ENCODE measurements at places on chromosomes 5 and 9.

- DNase-seq: no peak
Measured at GRCh38 chr9:70566751-70567150, 152.3 kb upstream of the KLF9 start.

DNA sequence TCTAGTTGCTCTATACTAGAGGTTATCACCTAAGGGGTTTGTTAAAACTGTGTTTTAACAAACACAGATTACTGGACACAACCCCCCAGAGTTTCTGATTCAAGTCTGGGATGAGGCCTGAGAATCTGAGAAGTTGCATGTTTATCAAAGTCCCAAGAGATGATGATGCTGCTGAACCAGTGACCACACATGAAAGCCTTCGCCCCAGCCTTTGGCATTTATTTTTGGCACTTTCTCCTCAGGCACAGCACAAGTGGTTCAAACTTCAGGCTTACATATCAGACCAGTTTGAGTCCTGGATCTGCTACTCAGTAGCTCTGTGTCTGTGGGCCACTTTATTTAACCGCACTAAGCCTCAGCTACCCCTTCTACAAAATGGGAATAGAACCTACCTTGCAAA is 407.2 kb upstream of the PIK3R1 start:
- no peak for DNase-seq

DNA sequence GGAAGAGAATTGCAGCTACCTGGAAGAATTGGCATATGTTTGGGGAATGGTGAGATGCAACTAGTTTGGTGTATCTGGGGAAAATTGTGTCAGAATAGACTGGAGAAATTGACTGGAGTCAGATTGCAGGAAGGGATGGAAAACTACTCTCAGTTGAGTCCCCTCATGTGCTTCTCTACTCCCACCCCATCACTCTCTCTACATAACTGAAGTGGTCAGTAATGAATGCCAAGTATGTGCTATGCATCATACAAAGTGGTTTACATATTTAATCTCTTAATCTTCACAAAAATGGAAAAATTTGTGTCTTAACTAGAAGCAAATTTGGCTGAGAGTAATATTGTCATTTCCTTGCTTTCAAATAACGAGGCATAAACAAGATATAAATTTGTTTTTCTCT is 146.4 kb upstream of the TNC start:
- DNase-seq: no peak

DNA sequence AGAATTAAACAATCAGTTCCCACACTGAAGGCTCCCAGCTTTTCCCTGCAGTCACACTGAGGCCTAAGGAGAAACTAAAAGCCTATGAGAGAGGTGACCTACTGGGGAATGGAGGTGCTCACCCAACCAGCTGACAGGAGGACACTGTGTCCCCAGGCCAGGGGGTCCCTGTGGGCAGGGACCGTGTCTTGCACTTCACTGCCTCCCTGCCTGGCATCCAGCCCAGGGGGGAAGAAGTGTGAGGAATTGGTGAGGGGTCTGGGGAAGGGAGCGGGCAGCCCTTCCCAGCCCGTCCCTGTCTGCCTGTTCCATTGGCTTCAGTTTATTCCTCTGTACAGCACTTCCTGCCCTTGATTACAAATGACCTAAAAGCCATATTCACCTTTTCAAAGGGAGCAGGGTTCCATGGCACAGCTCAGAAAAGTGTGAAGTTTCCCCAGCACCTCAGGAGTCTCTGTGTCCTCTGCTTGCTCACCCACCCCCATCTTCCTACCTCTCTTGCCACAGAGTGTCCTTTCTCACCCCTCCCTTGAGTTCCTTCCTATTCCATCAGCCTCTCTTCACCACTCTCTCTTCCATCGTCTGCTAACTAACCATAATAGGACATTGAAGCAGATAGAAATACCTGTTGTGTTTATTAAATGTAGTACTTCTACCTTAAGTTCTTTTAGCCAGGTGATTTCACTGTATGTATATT is 12.9 kb downstream of the OTULINL start:
- DNase-seq: no peak

DNA sequence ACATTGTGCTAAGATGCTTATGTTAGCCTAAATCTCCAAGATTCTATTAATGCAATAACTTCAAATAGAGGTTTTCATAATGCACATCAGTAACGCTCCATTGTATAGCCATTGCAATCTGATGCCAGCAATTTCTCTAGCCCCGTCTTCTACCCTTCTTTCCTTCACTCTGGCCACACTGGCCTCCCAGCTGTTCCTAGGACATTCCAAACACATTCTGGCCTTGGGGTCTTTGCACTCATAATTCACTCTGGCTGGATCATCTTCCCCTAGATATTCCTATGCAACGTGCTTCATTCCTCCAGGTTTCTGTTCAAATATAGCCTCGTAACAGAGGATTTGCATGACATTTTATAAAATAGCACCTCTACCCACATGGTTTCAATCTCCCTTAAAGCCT is 23.3 kb downstream of the FAM81B start:
- no peak for DNase-seq

DNA sequence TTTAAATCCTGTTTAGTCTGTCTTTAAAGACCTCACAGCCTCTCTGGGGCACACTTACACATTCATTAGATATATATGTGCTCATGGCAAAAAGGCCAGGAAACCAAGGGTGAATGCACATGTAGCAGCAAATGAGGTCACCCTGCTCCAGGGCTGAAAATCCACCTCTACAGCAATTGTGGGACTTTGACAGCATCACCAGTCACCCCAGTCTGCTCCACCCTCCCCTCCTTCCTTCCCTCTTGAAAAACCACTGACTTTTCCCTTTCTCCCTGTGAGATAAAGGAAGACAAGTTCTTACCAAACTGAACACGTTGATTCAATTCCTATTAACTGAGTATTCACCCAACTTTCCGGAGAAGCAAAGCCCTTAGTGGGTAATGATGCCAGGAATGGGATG is 15.2 kb upstream of the SH3RF2 start:
- no peak for DNase-seq

GRCh38 chr5:119291056-119291455 is 64.8 kb upstream of the TNFAIP8 start:
- no peak for DNase-seq

- no peak for DNase-seq
Measured at GRCh38 chr5:172180936-172181335, 7.1 kb downstream of the STK10 start.

- no peak for DNase-seq
Measured at GRCh38 chr9:96646081-96646991, 8.8 kb downstream of the PRXL2C start.

DNA sequence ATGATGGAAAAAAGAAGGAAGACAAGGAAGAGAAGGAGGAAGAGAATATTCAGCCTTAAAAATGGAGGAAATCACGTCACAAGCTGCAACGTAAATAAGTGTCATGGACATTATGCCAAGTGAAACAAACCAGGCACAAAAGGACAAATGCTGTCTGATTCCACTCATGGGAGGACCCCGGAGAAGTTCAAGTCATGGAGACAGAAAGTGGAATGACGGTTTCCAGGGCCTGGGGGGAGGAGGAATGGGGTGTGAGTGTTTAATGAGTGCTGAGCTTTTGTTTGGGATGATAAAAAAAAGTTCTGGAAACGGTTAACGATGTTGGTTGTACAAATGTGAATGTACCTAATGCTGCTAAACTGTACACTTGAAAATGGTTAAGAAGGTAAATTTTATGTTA is 439.5 kb downstream of the GADD45G start:
- DNase-seq: no peak

DNA sequence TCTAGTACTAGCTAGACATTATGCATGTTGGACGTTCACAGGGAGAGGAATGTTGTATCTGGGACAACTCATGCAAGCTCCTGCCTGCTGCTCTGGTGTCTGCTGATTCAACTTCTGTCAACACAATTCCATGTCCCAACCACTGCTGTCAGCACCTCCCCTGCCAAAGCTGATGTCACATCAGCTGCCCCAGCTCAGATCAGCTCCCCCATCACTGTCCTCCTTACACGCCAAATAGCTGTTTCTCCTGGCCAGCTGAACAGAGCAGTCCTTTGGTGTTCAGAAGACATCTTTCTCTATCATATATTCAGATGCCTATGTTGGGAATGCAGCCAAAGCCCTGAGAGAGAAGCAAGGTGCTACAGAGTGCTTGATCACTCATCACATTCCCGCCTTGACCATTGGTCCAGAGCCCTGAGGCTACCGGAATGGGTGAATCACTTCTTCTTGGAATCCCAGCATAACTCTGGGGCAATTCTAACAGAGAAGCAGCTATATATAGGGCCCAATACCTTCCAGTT is 223.3 kb downstream of the SEC61B start:
- no peak for DNase-seq

- DNase-seq: no peak
Measured at GRCh38 chr5:42387563-42387962, 35.7 kb upstream of the GHR start.

GRCh38 chr5:32202394-32202793 is 28.3 kb upstream of the GOLPH3 start:
- DNase-seq: no peak

DNA sequence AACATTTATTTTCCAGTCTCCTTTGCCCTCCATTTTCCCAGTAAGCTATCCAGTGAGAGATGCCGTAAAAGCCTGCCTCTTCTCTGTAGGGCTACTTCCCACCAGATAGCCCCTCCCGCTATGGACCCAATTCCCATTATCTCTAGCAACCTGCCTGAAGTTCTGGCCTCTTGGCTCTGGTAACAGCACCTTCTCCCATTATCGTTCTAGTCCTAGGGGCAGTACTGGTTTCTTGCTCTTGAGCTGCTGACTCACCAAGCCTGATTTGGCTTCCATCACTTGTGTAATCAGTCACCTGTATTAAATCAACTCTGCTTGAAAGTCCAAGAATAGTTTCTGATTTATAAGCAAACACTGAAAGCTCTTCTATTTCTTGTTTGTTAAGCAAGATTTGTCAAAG is 42.8 kb upstream of the PARP8 start:
- no peak for DNase-seq
